ENCODE measurements at places on chromosomes 3 and 15.

- DNase-seq = no peak
These were observed 106.8 kb downstream of the VPS8 start for GRCh38 chr3:184918750-184919149.

DNA sequence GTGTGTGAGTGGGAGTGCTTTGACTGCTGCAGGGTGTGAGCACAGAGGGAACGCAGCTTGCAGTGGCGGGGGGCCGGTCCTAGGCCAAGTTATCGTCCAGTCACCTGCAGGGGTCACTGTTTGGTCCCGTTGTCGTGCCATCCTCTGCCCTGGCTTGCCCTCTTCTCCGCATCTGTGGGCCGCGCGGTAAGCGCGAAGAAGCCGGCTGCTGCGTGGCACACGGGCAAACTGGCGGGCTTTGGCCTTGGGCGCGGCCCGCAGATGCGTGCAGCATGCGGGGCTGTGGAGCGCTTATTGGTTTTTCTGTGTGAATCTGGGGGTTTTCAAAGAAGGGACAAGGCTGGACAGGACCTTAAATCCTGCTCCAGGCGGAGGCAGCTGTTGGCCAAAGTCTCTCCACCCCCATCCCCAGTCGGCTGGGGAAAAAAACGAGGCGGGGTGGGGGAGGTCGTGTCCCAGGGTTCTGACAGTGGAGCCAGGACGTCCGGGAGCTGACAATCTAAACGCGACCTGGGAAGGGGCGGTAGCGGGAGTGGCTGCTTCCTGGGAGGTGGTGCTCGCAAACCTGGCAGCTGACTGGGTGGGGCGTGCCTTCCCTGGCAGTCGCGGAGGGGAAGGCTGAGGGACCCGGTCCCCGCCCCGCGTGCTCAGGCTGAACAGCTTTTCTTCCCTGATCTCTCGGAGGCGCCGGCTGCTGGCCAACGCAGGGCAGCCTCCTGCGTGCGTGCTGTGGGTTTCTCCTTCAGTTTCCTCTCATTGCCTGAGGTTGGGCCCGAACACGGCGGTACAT is 39.7 kb upstream of the VEPH1 start:
- no peak for DNase-seq

GRCh38 chr3:50008931-50009330 is 69.0 kb downstream of the RBM6 start:
- no peak for DNase-seq

- no peak for DNase-seq
These were observed 237.6 kb upstream of the BHLHE40 start for GRCh38 chr3:4741404-4742307.

DNA sequence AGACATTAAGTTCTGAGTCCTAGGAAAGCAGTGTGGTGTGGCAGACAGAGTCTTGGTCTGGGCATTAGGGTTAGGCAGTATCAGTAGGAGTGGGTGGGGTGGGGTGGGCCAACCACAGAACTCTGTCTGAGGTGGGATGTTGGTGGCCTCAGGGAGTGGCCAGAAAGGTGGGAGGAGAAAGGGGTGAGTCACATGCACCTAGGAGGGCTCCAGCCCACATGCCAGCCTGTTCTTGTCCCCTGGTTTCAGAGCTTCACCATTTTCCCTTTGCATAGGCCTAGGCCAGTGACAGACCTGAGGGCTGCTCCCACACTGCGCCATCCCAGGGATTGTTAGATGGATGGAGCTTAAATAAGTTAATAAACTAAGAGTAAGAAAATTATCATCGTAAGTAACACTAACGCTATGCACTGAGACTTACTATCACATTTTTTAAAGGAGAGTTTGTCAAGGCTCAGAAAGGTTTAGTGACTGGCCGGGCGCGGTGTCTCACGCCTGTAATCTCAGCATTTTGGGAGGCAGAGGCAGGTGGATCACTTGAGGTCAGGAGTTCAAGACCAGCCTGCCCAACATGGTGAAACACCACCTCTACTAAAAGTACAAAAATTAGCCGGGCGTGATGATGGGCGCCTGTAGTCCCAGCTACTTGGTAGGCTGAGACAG is 33.8 kb downstream of the DNASE1L3 start:
- DNase-seq = no peak

- no peak for DNase-seq
These were observed 91.4 kb upstream of the SCN10A start for GRCh38 chr3:38907426-38907825.

DNA sequence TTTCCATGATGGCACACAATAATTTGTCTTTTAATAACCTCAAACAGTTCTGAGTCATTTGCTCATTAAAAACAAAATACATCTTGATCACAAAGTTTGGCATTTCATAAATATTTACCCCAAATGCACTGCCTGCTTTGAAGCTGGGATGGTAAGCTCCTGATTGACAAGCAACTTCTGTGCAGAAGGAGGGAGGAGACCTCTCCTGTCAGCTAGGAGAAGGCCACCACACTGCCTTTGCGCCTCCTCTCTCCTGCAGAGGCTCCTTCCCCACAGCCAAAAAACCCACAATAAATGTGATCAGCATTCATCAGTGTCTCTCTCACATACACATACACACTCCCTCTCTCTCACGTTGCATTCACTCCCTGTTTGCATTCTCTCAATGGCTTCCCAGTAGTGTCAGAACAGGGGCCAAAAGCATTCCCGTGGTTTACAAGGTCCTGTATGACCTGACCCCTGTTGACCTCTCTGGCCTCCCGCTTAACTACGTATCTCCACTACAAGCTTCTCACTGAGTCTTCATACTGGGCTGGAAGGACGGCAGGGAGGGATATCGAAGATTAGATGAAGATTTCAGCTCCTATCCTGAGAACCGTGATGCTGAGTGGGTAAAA is 216.4 kb downstream of the FOXP1 start:
- DNase-seq = no peak

- DNase-seq = no peak
These were observed 75.9 kb upstream of the TMC3 start for GRCh38 chr15:81449836-81450474.

- no peak for DNase-seq
These were observed 201.1 kb upstream of the CADPS start for GRCh38 chr3:63076357-63076756.

GRCh38 chr3:118406562-118406961 is 628.1 kb downstream of the IGSF11 start:
- DNase-seq = no peak

DNA sequence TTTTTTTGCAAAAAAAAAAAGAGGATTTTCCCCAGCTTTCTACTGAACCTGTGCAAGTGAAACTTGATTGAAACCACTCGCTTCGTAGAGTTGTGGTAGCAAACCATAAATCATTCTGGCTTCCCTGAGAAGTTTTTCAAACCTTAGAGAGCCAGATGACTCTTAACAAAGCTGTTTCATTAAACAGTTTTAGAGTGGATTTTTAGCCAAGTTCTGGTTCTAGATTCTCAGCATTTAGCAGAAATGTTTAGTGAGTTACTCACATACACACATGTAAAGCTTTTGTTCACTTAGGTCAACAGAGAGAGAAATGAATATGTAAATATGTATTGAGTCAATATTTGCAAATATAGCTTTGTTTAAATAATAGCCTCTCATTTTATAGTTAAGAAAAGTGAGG is 18.1 kb upstream of the CCR9 start:
- no peak for DNase-seq

DNA sequence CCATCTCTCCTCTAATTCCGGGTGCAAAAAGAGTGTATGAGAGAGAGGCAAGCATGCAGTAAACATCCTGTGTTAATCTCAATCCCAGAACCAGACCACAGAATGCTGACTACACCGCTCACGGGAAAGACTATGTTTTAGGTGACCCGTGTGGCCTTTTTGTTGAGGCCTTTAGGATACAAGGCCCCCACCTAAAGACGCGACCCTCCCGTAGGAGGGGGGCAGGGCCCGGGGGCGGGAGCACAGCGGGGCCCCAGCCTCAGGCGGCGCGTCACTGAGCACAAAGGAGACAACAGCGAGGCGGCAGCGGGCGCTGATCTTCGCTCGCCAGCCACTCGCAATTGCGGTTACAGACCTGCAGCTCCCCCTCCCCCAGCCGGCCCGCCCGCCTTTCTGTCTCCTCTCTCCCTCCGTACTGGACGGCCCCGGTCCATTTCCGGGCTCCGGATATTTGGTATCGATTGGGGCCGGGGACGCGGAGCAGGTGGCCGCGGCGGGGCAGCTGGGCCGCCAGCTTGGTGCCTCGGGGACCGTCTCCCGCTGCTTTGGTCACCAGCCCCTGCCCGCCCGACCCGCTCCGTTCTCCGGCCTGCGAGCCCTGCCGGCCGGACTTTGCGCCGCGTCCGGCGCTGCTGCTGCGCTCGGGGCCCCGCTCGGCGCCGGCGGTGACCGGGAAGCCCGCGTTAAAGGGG is at the start of gene CCDC50:
Gene CCDC50 (plus strand): TSS at position 433 of the 692 bp plus-strand sequence. CDS start 281 bp downstream, outside the sequence.
- peak; percentile 39 for DNase-seq

DNA sequence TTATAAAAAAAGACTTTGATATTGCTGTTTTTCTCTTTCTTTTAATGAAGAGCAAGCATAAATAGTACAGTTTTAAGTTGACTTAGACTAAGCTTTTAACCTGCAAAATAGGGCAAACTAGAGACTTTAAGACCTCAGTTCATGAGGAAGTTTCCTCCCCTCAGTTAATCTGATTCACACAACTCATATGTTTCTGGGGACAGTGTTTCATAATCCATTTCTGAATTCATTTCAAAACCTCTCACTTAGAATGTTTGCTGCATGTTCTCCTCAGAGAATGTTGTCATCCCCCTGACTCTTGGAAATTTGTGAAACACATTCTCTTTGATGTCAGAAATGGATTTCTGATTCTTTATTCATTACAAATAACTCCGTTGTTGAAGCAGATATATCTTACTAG is 79.3 kb upstream of the SKOR1 start:
- no peak for DNase-seq

DNA sequence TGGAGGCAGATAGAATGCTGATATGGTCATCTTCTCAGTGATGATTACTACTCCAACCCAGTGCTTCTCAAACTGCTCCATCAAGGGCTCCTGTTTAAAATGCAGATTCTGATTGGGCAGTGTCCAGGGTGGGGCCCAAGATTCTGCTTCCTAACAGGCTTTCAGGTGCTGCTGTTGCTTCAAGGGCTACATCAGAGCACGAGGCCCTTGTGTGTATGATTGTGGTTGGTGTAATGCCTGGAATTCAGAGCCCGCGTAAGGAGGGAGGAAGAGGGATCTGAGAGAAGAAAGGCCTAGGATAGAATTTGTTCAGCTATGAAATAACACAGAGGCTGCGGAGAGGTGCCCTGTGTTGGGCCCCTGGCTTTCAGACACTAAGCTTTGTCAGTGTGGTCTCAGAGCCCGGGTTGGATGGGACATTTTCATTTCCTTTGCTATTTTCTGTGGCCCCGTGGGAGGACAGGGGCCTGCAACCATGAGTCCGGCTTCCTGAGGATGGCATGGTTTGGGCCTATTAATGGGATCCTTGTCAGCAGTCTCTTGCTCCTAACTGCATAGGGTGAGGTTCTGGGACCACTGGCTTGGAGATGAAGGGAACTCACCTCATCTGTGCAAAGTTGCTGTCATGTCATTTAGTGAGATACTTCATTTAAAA is 53.0 kb downstream of the ATP1B3 start:
- no peak for DNase-seq

GRCh38 chr3:39322936-39323335 is 6.6 kb upstream of the CCR8 start:
- DNase-seq = no peak

DNA sequence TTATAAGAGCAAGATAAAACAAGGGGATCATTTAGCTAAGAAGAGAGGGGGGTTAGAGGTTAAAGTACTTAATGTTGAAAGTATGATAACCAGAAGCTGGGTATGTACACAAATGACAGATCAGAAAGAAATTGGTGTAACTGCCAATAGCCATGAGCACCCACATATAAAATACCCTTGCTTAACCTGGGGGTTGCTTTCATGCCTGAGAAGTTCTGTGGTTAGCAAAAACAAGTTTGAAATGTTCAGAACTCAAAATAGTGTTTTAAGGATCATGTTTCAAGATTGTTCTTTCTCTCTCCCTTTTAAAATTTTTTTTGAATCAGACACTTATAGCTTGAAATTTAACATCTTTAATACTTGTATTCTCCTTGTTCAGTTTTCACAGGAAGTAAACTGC is 321.4 kb upstream of the GBE1 start:
- no peak for DNase-seq

DNA sequence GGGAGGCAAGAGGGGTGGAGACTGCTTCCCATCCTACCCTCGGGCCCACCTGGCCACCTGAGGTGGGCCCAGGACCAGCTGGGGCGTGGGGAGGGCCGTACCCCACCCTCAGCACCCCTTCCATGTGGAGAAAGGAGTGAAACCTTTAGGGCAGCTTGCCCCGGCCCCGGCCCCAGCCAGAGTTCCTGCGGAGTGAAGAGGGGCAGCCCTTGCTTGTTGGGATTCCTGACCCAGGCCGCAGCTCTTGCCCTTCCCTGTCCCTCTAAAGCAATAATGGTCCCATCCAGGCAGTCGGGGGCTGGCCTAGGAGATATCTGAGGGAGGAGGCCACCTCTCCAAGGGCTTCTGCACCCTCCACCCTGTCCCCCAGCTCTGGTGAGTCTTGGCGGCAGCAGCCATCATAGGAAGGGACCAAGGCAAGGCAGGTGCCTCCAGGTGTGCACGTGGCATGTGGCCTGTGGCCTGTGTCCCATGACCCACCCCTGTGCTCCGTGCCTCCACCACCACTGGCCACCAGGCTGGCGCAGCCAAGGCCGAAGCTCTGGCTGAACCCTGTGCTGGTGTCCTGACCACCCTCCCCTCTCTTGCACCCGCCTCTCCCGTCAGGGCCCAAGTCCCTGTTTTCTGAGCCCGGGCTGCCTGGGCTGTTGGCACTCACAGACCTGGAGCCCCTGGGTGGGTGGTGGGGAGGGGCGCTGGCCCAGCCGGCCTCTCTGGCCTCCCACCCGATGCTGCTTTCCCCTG is 2.2 kb upstream of the FES start:
- no peak for DNase-seq

DNA sequence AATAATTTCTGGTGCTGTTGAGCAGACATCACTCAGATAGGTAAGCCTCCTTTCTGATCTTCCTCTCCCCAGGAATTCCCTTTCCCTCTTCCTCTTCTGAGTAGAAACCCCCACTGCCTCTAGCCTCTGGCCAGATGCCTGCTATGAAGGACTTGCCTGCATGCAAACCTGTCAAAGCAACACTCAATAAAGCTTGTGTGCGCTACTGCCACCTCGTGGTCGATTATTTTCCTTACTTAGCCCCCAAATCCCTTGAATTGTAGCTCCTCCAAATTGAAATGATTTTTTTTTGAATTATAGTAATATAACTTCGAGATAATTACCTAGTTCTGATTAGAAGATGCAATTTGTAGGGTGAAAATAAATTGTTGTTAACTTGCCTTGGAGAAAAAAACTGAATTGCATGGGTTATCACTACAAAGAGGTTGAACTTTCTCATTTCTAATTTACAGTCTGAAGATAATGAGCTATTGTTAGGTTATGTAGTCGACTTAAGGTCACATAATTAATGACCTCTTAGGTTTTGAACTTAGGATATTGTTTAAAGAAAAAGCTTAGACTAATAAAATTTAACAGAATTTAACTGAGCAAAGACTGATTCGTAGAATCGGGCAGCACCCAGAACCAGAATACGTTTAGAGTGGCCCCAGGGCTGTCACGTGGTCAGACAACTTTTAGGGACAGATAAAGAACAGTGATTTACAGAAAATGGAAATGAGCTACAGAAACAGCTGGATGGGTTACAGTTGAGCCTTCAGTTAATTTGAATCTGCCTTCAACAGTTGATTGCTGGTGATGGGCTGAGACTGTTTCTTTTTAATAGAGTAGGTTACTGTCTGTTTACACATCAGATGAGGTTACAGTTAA is 269.3 kb downstream of the ARPP21 start:
- peak; percentile 17 for DNase-seq
